ENCODE measurements at places on chromosomes 11 and 22. TPM values are rescaled to one million over a fixed set of nuclear protein-coding genes. Genes with fewer than 3 reads are reported as not detected.
A peak's percentile ranks its signal among the peaks of the same experiment; 100 is the strongest.

DNA sequence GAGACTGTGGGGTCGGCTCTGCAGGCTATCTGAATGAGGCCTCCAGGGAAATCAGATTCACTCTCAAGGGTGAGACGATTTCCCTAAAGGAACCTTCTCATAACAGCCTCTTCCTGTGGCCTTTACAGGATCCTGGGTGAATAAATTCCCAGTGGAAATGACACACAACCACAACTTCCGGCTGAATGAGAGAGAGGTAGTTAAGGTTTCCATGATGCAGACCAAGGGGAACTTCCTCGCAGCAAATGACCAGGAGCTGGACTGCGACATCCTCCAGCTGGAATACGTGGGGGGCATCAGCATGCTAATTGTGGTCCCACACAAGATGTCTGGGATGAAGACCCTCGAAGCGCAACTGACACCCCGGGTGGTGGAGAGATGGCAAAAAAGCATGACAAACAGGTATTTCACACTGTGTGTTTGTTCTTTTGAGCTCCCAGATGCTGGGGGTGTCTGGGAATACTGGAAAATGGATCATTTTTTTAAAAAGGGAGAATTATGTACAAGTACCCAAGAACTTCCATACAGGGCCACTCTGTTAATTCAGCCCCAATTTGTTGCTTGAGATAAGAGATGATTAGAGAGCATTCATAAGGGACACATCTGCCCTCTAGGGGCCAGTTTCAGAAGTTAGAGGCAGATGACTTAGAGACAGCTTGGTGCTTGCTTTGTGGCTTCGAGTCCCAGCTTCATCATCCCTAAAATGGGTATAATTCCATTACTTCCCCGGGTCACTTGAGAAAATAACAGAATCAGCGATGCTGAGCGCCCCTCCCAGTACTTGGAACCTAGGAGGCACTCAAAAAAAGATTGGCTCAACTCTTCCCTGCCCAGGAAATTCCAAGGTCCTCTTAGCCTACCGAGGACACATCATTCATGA lies 10.2 kb downstream of the SERPIND1 start:
- DNase-seq: peak; percentile 31

OR51E1 gene
- not detected for total RNA-seq

DNA sequence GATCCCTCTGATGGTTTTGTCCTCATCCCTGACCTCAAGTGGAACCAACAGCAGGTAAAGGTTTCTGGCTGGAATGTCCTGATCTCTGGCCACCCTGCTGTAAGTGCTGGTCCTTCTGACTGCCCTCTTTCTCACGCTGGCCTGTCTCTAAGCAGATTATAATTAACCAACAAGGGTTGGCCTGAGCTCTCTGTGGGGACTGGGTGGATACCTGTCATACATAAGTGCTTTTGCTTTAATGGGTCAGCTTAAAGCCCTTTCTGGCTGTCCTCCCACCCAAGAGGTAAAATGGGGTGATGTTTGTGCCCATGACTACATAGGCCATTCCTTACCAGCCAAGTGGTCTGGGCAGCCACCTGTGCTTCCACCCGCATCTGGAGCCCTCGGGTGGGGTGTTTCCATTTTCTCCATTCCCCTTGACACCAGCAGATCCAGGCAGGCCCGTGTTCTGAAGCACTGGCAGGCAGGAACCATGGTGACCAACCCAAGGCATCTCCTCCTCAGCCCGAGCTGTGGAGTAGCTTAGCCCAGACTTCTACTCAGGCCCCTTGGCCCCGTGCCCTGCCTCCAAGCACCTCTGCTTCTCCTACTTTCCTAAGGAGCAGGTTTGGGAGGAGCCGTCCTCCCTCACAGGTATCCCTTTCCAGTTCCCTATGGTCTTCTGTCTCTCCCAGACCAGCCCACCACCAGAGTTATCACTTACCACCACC lies 17.0 kb upstream of the ST3GAL4 start:
- DNase-seq: no peak

- no peak for DNase-seq
These were observed 295.0 kb downstream of the DDX10 start for GRCh38 chr11:108959874-108960273.

- no peak for DNase-seq
These were observed 1.3 kb upstream of the PVALB start for GRCh38 chr22:36818010-36818642.

DNA sequence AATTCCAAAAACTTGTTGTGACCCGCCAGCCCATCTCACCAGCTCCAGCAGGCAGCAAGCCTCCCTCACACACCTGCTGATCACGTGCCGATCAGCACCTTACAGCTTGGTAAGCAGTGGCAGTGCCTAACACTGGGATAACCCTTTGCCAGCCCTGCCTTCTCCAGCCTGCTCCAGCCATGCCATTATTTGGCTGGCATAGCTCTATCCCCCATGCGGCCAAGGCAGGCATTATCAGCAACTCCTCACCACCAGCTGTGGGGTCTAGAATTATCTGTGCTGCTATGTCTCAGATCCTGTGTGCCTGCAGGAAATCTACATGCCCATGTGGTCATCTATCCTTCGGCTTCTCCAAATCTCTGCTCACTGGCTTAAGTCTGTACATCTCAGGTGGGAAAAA lies 215.0 kb downstream of the ST3GAL4 start:
- no peak for DNase-seq

GRCh38 chr11:66314561-66315497 lies 2.0 kb downstream of the CD248 start:
- DNase-seq: no peak

GRCh38 chr22:41557401-41558240 lies 3.2 kb upstream of the CSDC2 start:
- DNase-seq: no peak

IGF2 gene
- total RNA-seq: 8.7 TPM

DNA sequence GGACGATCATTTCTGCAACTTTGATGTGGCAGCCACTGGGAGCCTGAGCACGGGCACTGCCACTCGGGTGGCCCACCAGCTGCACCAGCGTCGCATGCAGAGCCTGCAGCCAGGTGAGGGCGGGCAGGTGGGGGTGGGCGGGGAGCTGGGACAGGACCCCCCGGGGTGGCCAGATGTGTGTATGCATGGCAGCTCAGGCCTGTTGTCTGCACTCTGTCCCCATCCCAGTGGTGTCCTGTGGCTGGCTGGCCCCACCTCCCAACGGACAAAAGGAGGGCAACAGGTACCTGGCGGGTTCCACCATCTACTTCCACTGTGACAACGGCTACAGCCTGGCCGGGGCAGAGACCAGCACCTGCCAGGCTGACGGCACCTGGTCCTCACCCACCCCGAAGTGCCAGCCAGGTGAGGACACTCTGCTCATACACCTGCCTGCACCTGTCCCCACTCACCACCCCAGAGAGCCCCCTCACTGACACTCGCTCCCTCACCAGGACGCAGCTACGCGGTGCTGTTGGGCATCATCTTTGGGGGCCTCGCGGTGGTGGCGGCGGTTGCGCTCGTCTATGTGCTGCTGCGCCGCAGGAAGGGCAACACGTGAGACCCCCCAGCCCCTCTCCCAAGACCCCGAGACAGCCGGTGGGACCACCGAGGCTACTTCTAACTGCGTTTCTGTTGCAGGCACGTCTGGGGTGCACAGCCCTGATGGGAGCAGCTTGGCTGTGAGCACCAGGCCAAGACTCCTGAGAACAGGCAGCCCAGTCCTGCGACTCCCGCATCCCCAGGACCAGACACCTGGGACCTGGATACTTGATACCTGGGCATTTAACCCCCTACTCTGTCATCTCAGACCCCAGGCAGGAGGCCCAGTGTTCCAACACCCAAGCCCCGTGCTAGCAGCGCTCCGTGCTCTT lies 6.7 kb downstream of the SUSD2 start:
- no peak for DNase-seq
